ENCODE measurements at places on chromosomes 1 and 21. TPM values are rescaled to one million over a fixed set of nuclear protein-coding genes. Genes with fewer than 3 reads are reported as not detected.

DNA sequence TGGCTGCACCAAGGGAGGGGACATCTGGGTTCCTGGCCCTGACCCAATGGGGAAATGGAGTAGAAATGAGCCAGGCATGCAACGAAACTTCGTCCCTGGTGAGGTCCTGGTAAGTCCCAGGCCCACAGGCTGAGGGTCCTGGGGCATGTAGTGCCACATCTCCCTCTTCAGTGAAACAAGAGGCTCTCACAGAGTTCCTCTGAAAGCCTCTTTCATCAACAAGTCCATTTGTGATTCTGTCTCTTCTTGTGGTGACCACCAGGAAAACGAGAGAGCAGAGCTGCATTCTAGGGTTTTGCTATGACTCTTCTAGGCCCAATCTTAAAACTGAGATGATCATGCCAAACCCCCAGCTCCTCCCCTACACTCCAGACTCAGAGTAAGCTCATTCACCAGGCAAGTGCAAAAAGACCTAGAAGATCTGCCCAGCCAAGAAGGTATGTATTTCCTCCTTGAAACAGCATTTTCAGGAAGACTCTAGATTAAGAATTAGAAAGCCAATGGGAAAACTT, 24.3 kb upstream of the RNF220 start:
- no peak for DNase-seq

- no peak for DNase-seq
Observed at GRCh38 chr1:227378181-227378580, 59.9 kb upstream of the CDC42BPA start.

GRCh38 chr1:26799479-26800142, 11.9 kb downstream of the PIGV start:
- peak; percentile 59 for DNase-seq

DNA sequence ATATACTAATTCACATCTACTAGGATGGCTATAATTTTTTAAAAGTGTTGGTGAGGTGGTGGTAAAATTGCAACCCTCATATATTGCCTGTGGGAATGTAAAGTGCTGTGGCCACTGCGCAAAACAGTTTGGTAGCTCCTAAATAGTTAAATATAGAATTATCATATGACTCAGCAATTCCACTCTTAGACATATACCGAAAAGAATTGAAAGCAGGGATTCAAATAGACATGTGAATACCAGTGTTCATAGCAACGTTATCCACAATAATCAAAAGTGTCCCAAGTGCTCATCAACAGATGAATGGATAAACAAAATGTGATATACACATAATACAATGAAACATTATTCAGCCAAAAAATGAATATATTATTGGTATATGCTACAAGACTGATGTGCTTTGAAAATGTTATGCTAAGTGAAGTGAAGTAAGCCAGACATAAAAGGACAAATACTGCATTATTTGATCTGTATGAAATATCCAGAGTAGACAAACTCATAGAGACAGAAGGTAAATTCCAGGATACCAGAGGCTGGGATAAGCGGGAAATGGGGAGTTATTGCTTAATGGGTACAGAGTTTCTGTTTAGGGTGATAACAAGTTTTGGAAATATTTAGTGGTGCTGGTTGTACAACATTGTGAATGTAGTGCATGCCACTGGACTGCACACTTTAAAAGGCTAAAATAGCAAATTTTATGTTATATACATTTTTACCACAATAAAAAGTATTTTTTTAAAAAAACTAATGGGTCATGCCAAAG, 342.5 kb downstream of the SEC16B start:
- no peak for DNase-seq

DNA sequence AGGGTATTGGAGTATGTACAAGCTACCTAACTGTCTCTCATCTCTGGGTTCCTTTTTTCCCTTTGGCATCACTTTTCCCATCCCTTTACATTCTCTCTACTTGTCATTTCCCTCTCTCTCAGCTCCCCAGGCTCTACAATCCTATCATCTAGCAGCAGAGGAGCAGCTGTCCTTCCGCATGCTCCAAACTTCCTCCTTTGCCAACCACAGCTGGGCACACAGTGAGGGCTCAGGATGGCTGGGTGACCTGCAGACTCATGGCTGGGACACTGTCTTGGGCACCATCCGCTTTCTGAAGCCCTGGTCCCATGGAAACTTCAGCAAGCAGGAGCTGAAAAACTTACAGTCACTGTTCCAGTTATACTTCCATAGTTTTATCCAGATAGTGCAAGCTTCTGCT, 561 bp downstream of the CD1E start:
- no peak for DNase-seq

DNA sequence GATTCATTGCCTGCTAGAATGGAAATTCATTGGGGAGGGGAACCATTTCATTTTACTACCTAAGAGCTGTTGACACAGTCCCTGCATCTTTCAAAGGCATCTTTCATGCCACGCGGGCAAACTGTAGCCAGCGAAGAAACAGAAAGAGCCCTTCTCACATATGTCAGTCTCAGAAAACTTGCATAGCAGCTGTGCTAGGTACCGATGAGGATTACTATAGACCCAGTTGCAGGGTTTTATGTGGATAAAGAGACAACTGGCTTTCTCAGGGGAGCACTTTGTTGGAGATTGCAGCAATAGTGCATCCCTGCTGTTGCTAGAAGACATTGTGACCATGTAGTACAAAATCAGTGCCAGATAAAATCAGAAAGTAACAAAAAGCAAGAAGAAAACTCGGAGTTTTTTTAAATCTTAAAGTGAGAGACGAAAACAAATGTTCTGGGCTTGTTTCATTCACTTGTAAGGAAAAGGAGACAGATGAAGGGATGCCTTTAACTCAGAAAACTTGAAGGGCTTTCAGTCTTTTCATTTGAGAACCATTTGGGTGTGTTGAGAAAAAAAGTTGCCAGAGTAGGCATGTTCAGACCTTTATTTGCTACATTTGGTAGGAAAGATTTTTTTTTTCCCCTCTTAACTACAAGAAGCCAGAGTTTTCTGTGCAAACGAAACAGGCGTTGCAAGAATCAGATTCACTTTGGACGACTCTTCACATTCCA, 804.1 kb downstream of the USP25 start:
- no peak for DNase-seq

DNA sequence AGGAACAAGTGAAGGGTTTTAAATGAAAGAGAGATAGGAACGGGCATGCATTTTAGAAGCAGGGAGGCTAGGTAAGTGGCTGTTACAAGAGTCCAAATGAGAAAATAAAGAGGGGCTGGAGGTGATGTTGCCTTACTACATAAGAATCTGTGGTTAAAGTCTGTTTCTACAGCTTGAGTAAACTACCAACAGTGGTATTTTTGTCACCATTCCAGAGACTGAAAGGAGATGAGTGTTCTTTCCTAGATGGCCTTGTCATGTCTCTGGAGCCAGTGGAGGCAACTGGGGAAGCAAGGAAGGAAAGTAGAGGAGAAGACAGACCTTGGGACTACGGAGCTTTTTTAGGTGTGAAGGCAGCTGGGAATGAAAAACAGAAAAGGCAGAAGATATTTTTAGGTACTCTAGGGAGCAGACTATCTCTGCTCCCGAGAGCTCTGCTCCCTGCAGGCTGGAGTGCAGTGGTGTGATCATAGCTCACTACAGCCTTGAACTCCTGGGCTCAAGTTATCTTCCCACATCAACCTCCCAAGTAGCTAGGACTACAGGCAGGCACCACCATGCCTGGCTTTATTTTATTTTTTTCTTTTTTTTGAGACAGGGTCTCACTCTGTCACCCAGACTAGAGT, 12.2 kb downstream of the HDAC1 start:
- DNase-seq = no peak

GRCh38 chr1:115809847-115810246, 31.1 kb downstream of the NHLH2 start:
- DNase-seq = no peak

GRCh38 chr1:242754125-242754524, 229.6 kb upstream of the PLD5 start:
- DNase-seq = no peak

DNA sequence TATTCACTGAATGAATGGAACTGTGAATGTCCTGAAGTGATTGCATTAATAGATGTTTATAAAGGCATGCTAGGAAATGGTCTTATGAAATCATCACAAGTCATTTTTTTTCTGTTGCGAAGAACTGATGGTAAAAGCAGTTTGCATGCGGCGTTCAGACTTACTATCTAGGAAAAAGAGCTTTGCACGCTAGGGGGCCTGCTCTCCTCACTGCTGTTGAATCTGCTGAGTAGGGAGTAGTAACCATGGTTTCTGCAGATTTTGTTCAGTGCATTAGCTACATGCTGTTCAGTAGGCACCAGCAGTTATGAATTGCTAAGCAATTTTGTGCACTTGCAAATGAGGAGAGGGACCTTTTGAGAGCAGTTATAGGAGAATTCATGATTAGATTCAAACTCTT, 57.9 kb downstream of the CENPF start:
- DNase-seq = peak; percentile 47

DNA sequence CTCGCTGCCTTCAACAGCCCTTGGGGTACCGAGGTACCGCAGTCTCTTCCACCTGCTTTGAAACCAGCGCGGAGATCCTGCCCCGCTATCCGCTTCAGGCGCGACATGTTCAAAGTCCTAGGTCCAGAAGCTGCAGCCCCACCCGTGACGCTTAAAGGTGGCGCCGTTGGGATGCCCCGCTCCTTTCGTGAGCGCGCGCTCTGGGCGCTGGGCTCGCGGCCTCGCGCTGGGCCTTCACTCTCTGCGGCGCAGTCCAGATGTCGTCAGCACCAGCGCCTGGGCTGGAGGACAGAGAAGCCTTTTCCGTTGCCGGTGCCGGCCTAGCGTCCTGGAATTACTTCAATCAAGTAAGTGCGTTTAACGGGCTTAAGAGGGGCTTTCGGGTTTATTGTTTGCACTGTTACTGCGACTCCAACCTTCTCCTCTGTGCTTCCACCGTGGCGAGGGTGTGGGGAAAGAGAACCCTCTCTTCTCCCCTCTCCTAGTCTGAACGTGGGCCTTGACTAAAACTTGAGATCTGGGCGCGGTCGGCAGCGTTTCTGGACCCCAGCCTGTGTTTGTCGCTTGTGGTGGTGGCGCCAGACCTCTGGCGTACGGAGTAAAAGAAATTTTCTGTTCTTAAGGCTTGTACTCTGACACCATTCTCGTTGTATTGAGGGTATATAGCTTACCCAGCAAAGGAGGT, at the start of gene LRRC40:
LRRC40 (minus strand) TSS at position 146 of the 685 bp plus-strand sequence; CDS start at position 107, 39 bp downstream.
- peak; percentile 94 for DNase-seq

DNA sequence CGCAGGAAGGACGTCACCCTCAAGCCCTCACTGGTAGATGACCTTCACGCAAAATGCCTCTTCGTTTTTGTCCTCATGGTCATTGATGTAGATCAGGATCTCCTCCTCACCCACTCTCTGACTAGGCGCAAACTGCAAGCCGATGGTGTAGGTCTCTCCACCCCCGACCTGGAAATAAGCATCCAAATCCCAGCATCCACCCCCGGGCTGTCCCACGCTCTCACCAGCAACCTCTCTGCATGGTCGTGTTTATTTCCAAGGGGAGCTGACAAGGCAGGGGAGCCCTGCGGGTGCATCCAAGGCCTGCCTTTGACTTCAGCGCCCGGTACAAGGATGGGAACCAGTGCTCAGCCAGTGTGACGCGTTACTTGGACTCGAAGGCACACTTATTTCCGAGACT, 129.0 kb downstream of the NPHP4 start:
- no peak for DNase-seq

GRCh38 chr1:15422871-15423270, 13.2 kb downstream of the EFHD2 start:
- no peak for DNase-seq

The VHLL gene
- total RNA-seq = not detected

The GPR89B gene
- 13.0 TPM for total RNA-seq

The PRDM16 gene
- total RNA-seq = 15.9 TPM

The JAM2 gene
- 17.4 TPM for total RNA-seq

The CYP4A22 gene
- 0.23 TPM for total RNA-seq

The LMOD1 gene
- 123 TPM for total RNA-seq

The UBE2U gene
- not detected for total RNA-seq
